ENCODE measurements at places on chromosomes 5 and 9.

DNA sequence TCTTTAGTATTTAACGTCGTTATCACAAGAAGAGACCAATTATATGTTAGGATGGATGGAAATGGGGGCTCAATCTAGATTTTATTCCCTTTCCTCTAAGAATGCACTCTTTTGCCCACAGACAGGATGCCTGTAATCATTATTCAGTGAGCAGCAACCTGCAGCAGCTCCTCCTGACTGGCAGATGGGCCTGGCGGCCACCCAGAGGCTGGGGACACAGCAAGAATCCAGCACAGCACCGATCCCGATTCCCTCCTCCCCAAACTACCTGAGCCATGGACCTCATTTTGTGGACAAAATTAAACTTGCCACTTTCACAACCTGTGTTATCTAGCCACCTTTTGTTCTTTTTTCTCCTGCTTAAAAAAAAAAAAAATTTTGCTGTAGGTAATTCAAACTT, 101.0 kb downstream of the USP20 start:
- DNase-seq: no peak

- no peak for DNase-seq
Measured at GRCh38 chr5:31682851-31683250, 43.9 kb downstream of the PDZD2 start.

- no peak for DNase-seq
Measured at GRCh38 chr5:122126177-122126755, 3.1 kb upstream of the ZNF474 start.

DNA sequence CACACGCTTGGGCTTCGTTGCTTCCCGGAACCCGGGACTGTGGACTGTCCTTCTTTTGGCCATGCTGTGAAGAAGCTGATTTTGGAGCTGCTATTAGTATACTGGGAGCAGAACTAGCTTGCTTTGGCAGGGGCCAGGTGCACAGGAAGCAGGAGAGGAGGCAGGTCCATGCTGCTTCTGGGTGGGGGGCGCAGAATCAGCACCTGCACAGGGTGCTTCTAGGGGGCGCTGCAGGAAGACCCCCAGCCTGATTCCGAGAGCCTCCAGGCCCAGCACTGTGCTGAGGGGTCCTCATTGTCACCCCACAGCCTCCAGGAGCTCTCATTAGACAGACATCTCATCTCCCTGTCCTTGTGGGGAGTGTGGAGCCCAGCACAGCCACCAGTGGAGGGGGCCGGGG, 252.6 kb upstream of the IRX4 start:
- DNase-seq: no peak

DNA sequence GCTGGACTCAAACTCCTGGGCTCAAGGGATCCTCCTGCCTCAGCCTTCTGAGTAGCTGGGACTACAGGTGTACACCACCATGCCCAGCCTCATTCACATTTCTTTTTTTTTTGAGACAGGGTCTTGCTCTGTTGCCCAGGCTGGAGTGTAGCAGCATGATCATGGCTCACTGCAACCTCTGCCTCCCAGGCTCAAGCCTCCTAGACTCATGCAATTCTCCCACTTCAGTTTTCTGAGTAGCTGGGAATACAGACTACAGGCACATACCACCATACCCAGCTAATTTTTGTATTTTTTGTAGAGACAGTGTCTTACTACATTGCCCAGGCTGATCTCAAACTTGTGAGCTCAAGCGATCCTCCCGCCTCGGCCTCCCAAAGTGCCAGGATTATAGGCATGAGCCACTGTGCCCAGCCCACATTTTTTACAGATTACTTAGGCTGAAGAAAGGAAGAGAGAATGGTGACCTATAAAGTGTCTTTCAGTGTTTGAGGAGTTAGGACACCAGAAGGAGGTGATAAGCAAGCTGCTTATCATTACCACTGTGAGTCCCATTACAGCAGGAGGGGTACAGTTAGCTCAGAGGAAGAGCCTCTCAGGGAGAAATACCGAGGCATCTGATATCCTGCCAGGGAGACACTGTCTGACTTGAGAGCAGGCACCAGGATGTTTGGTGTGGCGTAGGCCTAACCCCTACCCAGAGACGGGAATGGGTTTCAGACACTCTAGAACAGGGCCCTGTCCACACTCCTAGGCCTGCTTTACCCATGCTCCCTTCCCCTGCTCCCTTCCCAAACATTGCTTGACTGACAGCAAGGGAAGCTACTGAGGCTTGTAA, 9.7 kb downstream of the FAXDC2 start:
- DNase-seq: no peak

- no peak for DNase-seq
Measured at GRCh38 chr5:80439213-80439612, 31.3 kb downstream of the ZFYVE16 start.

- DNase-seq: no peak
Measured at GRCh38 chr9:69204849-69205248, 30.8 kb downstream of the TJP2 start.

DNA sequence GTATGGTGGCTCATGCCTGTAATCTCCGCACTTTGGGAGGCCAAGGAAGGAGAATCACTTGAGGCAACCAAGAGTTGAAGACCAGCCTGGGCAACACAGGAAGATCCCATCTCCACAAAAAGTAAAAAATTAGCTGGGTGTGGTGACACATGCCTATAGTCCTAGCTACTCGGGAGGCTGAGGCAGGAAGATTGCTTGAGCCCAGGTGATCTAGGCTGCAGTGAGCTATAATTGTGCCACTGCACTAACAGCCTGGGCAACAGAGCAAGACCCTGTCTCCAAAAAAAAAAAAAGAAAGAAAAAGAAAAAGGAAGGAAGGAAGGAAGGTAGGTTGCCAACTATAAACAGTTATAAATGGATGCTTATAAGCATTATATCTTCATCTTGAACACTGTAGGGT, 51.0 kb downstream of the RFX3 start:
- DNase-seq: no peak

- DNase-seq: no peak
Measured at GRCh38 chr5:126334760-126335159, 88.4 kb upstream of the GRAMD2B start.

GRCh38 chr9:109013679-109014607, 644 bp upstream of the CTNNAL1 start:
- no peak for DNase-seq

DNA sequence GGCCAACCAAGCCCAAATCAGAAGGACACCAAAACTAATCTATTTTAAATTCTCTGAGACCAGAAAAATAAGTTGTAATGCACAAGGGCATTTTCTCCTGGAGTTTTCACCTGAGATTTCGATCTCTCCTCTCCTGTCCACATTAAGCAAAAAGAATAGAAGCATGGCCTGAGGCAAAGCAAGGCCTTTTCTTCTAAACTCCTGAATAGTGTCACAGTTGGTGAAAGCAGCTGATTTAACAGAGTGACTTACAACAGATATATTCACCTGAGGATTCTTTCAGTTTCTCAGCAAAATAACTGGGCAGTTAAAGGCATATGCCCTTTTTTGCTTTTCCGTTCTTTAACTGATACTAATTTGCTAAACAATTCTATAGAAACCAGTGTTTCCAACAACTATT, 547.7 kb downstream of the EFNA5 start:
- no peak for DNase-seq

GRCh38 chr5:31463351-31463750, 68.5 kb downstream of the DROSHA start:
- no peak for DNase-seq

DNA sequence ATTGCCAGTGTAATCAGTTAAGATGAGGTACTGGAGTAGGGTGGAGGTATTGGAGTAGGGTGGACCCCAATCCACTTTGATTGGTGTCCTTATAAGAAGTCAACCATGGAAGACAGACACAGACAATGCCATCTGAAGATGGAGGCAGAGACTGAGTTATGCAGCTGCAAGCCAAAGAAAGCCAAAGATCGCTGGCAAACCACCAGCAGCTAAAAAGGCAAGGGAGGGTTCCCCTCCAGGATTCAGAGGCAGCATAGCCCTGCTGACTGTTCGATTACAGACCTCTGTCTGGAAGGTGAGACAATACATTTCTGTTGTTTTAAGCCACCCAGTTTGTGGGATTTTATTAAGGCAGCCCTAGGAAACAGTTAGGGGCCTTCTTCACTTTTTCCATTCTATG, 30.5 kb upstream of the CKMT2 start:
- DNase-seq: no peak
